ENCODE measurements at places on chromosomes 12 and 14.

- peak; percentile 73 for DNase-seq
Measured at GRCh38 chr12:75712223-75712622, 200.8 kb upstream of the KRR1 start.

DNA sequence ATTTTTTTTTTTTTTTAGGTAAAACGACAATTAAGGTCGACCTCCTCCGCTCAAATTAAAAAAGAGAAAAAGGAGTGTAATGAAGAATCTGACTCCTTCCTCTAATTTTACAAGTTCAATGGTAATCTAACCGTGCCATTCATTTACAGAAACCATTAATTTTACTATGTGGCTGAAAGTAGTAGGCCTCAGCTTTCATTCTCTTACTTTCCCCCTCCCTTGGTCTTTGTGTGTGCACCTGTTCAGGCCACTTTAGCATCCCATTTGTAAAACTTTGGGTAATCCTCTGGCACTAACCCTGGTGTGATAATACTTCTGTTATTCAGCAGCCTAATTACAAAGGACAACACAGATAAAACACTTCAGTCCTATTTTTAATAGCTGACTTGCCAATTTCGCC, 128.1 kb downstream of the ASCL1 start:
- DNase-seq = no peak

- peak; percentile 50 for DNase-seq
Measured at GRCh38 chr12:2834581-2835491, at the start of gene NRIP2. Gene NRIP2, minus strand, starts transcription at chr12:2835035. Its CDS starts 52 bp downstream, at chr12:2834983.

GRCh38 chr12:132190012-132190755, 45.9 kb downstream of the NOC4L start:
- DNase-seq = peak; percentile 64

- DNase-seq = peak; percentile 73
Measured at GRCh38 chr14:58239244-58240195, 5.1 kb upstream of the PSMA3 start.

GRCh38 chr12:89289720-89290119, 62.6 kb downstream of the DUSP6 start:
- no peak for DNase-seq

GRCh38 chr12:28781671-28782652, 367.1 kb upstream of the FAR2 start:
- peak; percentile 50 for DNase-seq
